ENCODE measurements at places on chromosomes 12 and 14. TPM values are rescaled to one million over a fixed set of nuclear protein-coding genes. Genes with fewer than 3 reads are reported as not detected.

The KRT73 gene
- total RNA-seq, result not detected

- peaks cover 5% of the 10 kb centered on the region for H3K36me3 ChIP-seq
- H3K4me3 ChIP-seq, result no peak overlapping the region
- H3K4me1 ChIP-seq, result no peaks in the 10 kb centered on the region
- DNase-seq, result no peak
- no peaks in the 10 kb centered on the region for H3K27me3 ChIP-seq
- no peak overlapping the region for H3K27ac ChIP-seq
Observed at GRCh38 chr14:58354808-58355207, 40.9 kb upstream of the TOMM20L start.

GRCh38 chr14:34931206-34931605 is 51.6 kb upstream of the SRP54 start:
- H3K27ac ChIP-seq, result no peak overlapping the region
- no peaks in the 10 kb centered on the region for H3K27me3 ChIP-seq
- no peak for DNase-seq
- H3K36me3 ChIP-seq, result peaks cover 5% of the 10 kb centered on the region
- no peak overlapping the region for H3K4me3 ChIP-seq
- no peaks in the 10 kb centered on the region for H3K4me1 ChIP-seq

- no peak overlapping the region for H3K27ac ChIP-seq
- H3K4me3 ChIP-seq, result no peak overlapping the region
- no peaks in the 10 kb centered on the region for H3K27me3 ChIP-seq
- H3K4me1 ChIP-seq, result no peaks in the 10 kb centered on the region
- no peak for DNase-seq
Observed at GRCh38 chr12:13503094-13503835, 306.7 kb downstream of the EMP1 start.

GRCh38 chr12:58416236-58416635 is 474.9 kb downstream of the ATP23 start:
- H3K27me3 ChIP-seq, result no peaks in the 10 kb centered on the region
- H3K4me1 ChIP-seq, result peaks cover 10% of the 10 kb centered on the region
- no peak for DNase-seq
- no peaks in the 10 kb centered on the region for H3K36me3 ChIP-seq
